ENCODE measurements at places on chromosomes 12 and 14. TPM values are rescaled to one million over a fixed set of nuclear protein-coding genes. Genes with fewer than 3 reads are reported as not detected.

DNA sequence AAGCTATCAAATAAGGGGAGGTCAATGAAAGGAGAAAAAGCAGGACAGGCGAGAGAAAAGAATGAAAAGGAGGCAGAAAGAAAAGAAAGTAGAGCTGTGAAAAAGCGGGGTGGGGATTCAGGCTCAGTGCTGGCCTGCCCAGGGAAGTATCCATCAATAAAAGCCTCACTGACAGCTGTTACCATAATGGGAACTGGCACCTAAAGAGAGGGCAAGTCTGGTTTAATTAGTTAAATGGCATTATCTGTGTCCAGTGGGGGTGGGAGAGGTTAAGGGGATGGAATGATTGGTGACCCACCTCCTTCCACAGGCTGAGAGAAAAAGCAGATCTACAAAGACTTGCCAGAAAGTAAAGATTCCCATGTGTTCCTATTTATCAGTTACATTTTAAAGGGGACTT is 7.4 kb downstream of the SALL2 start:
- no peak overlapping the region for H3K27ac ChIP-seq
- no peak for DNase-seq
- H3K27me3 ChIP-seq, result peaks cover 19% of the 10 kb centered on the region
- H3K36me3 ChIP-seq, result no peaks in the 10 kb centered on the region
- H3K4me3 ChIP-seq, result no peak overlapping the region

DNA sequence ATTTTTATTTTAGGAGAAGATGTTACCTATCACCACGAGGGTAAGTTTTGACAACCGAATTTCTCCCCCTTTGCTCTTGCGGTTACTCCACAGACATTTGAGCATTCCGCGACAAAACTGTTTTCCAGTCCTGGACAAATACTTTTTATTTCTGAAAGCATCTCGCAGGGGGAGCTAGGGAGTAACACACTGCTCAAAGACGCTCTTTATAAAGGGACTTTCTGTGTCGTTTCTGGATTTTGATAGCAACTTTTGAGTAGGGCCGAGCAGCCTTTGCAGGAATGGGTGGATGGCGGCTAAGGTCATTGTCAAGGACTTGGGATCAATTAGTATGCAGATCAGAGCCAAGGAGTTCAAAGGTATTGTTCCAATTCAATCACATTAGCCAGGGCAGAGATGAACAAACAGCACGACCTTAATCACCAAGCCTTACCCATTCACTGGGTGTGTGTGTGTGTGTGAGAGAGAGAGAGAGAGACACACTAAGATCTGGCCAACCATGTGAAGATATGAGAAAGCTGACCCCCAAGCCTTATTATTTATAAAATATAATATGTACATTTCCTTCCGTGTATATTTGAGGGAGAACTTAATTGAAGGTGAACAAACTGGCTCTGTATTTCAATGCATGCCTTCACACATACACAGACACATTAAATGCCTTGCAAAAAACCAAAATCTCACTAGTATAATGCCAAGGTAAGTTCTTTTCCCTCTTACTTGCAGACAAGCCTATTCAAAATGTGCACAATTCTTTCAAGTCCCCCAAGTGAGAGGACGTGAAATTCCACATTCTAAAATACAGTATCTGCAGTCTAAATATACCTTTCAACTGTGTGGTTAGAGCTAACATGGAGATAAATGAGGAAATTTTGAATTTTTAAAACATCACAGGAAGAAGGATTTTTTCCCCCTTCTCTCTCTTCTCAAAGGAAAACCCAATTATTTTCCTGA is 613.8 kb downstream of the VRK1 start:
- H3K4me3 ChIP-seq, result no peak overlapping the region
- no peaks in the 10 kb centered on the region for H3K36me3 ChIP-seq
- no peak overlapping the region for H3K27ac ChIP-seq
- DNase-seq, result no peak

GRCh38 chr12:113044516-113044915 is 12.0 kb upstream of the DTX1 start:
- H3K27me3 ChIP-seq, result peaks cover 18% of the 10 kb centered on the region
- H3K4me1 ChIP-seq, result no peaks in the 10 kb centered on the region
- DNase-seq, result no peak

DNA sequence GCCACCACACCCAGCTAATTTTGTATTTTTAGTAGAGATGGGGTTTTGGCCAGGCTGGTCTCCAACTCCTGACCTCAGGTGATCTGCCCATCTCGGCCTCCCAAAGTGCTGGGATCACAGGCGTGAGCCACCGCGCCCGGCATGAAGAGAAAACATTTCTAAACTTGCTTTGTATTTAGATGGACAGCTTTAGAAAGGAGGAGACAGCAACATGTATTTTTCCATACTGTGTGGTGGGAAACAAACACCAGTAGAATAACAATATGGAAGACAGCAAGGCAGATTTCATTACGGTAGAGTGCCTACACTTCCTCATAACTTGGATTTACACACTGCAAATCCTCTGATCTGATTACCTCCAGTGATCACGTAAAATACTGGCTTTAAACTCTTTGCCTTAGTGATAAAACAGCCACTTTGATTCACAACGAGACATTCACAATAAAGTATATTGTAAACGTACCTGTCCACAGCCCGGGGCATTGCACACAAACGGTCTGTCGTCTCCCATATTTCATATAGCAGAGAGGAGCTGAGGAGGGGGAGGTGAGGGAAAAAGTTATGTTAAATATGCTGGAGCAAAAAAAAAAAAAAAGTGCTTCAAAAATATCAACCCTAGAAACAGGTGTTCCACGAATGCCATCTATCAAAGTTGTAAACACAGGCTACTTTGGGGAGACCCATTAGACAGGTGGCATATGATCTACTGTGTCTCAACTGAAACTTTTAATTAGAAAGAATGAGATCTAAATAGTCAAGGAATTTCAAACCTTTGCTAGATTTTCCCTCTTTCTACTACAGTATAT is 25.5 kb downstream of the ATF7 start:
- no peak overlapping the region for H3K4me3 ChIP-seq
- peaks cover 16% of the 10 kb centered on the region for H3K36me3 ChIP-seq
- DNase-seq, result no peak

DNA sequence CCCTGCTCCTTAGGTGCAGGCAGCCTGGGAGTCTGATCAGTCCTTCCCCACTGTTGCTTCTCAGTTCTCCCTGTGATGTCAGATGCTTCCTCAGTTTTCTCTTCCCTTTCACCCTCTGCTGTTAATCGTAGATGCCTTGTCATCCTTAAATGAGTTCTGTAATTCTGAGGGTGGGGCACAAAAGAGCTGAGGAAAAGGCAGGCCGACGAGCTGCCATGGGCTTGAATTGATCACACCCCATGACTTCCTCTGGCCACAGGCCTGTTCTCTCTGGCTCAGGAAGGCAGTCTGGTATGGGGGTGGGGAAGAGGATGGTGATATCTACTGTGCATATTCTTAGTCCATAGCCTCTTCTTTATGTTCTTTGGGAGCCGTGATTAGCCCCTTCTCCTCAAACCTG is 5.2 kb upstream of the AP1G2 start:
- H3K4me1 ChIP-seq, result peaks cover 36% of the 10 kb centered on the region
- H3K4me3 ChIP-seq, result no peak overlapping the region
- no peak for DNase-seq
- no peaks in the 10 kb centered on the region for H3K36me3 ChIP-seq
- H3K27me3 ChIP-seq, result peaks cover 24% of the 10 kb centered on the region
- no peak overlapping the region for H3K27ac ChIP-seq

GRCh38 chr12:79973801-79974200 is 38.9 kb upstream of the PPP1R12A start:
- H3K27me3 ChIP-seq, result peaks cover 4% of the 10 kb centered on the region
- no peaks in the 10 kb centered on the region for H3K4me1 ChIP-seq
- no peaks in the 10 kb centered on the region for H3K36me3 ChIP-seq
- DNase-seq, result no peak

GRCh38 chr14:65258391-65258790 is 154.1 kb upstream of the FUT8 start:
- H3K4me1 ChIP-seq, result peaks cover 5% of the 10 kb centered on the region
- H3K27ac ChIP-seq, result no peak overlapping the region
- H3K27me3 ChIP-seq, result peaks cover 4% of the 10 kb centered on the region

- no peaks in the 10 kb centered on the region for H3K27me3 ChIP-seq
- peaks cover 4% of the 10 kb centered on the region for H3K4me1 ChIP-seq
- H3K4me3 ChIP-seq, result no peak overlapping the region
- no peak for DNase-seq
- peaks cover 30% of the 10 kb centered on the region for H3K36me3 ChIP-seq
Measured at GRCh38 chr12:131735476-131736445, 24.9 kb downstream of the SFSWAP start.

DNA sequence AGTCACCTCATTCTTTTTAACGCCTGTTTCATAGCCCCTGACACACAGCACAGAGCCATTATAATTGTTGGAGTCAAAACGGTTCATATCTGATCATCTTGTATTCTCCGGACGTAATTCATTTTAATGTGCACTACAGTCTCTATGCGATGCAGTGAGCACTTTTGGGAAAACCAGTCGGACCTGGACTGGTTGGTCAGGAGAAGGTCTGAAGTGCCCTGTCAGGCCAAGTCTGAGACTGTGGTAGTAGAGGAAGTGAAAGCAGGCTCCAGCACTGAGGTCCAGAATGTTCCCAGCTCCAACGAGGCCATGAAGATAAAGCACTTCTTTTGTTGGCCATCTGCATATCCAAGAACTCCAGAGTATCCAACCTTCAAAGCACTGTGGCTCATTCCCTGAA is 117.1 kb upstream of the NCOR2 start:
- H3K27me3 ChIP-seq, result peaks cover 23% of the 10 kb centered on the region
- H3K27ac ChIP-seq, result no peak overlapping the region
- H3K36me3 ChIP-seq, result no peaks in the 10 kb centered on the region
- DNase-seq, result no peak
- no peak overlapping the region for H3K4me3 ChIP-seq

GRCh38 chr14:56659964-56660551 is 80.5 kb downstream of the TMEM260 start:
- no peaks in the 10 kb centered on the region for H3K4me1 ChIP-seq
- no peak overlapping the region for H3K27ac ChIP-seq
- DNase-seq, result no peak
- no peak overlapping the region for H3K4me3 ChIP-seq
- H3K36me3 ChIP-seq, result no peaks in the 10 kb centered on the region

GRCh38 chr14:82047777-82048470 is 514.3 kb upstream of the SEL1L start:
- H3K27ac ChIP-seq, result no peak overlapping the region
- DNase-seq, result no peak
- H3K27me3 ChIP-seq, result no peaks in the 10 kb centered on the region
- H3K36me3 ChIP-seq, result no peaks in the 10 kb centered on the region

DNA sequence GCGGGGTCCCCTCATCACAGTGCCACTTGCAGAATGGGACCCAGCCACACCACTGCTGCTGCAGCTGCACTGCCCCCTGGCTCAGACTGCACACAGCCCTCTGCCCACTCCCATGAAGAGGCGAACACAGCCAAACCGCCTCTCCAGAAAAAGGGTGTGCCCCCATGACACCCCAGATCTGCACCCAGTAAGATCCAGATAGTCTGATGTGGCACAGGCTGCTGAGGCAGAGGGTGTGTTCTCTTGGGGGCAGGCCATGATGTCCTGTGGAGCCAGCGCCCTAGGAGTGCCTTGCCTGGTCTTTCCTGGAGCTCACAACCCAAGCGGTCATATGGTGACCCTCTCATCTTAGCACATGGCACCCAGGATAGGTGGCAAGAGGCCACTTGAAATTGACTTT is 44.4 kb downstream of the SLC8B1 start:
- no peaks in the 10 kb centered on the region for H3K27me3 ChIP-seq
- peaks cover 3% of the 10 kb centered on the region for H3K4me1 ChIP-seq
- no peak for DNase-seq
- no peak overlapping the region for H3K27ac ChIP-seq
- H3K36me3 ChIP-seq, result no peaks in the 10 kb centered on the region

DNA sequence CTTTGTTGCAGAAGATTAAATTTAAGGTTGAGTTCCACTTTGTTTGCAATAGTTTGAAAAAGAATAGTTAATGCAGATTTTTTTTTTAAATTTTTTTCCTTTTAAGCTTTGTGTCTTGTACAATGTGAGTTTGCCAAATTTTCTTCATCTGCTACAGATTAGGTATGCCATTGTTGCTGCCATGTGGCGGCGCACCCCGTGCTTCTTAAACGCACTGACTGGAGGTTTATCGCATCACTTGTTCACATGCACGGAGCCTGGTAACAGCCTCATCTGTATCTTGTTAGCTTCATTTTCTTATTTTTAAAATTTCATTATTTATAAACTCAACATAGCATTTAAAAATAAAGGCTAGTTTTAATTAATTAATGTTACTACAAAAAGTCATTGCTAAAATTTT is 43.5 kb downstream of the ETNK1 start:
- H3K4me1 ChIP-seq, result peaks cover 6% of the 10 kb centered on the region
- H3K4me3 ChIP-seq, result no peak overlapping the region
- DNase-seq, result no peak
- H3K27me3 ChIP-seq, result no peaks in the 10 kb centered on the region
- no peak overlapping the region for H3K27ac ChIP-seq
- H3K36me3 ChIP-seq, result peaks cover 21% of the 10 kb centered on the region

- no peak overlapping the region for H3K4me3 ChIP-seq
- H3K27me3 ChIP-seq, result peaks cover 23% of the 10 kb centered on the region
- H3K36me3 ChIP-seq, result no peaks in the 10 kb centered on the region
- H3K27ac ChIP-seq, result no peak overlapping the region
- no peaks in the 10 kb centered on the region for H3K4me1 ChIP-seq
Measured at GRCh38 chr14:21543521-21543960, 17.4 kb upstream of the SALL2 start.

- H3K4me1 ChIP-seq, result peaks cover 15% of the 10 kb centered on the region
- no peak overlapping the region for H3K27ac ChIP-seq
- H3K27me3 ChIP-seq, result no peaks in the 10 kb centered on the region
- peaks cover 4% of the 10 kb centered on the region for H3K36me3 ChIP-seq
- no peak for DNase-seq
Measured at GRCh38 chr12:46177837-46178608, 90.8 kb downstream of the SLC38A1 start.

DNA sequence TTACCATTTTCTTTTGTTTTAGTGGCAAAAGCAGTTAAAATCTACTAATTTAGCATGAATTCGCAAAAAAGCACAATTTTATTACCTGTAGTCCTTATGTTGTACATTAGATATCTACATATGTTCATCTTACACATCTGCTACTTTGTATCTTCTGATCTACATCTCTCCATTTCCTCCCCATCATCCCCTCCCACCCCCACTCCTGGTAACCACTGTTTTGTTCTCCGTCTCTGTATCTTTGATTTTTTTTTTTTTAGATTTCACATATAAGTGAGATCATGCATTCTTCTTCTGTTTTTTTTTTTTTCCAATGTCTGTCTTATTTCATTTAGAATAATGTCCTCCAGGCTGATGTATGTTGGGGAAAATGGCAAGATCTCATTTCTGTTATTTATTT is 922.7 kb downstream of the VRK1 start:
- peaks cover 18% of the 10 kb centered on the region for H3K36me3 ChIP-seq
- no peaks in the 10 kb centered on the region for H3K27me3 ChIP-seq
- no peak for DNase-seq
- no peak overlapping the region for H3K4me3 ChIP-seq
- no peak overlapping the region for H3K27ac ChIP-seq
- peaks cover 45% of the 10 kb centered on the region for H3K4me1 ChIP-seq

The LAG3 gene
- total RNA-seq, result 320 TPM

The KLRF1 gene
- total RNA-seq, result 0.54 TPM

The FAM90A1 gene
- not detected for total RNA-seq

The RASSF8 gene
- total RNA-seq, result 1.5 TPM

The ASPG gene
- not detected for total RNA-seq

The SMIM41 gene
- not detected for total RNA-seq

The FGD6 gene
- 0.56 TPM for total RNA-seq

The RNASE8 gene
- not detected for total RNA-seq

The NTF3 gene
- not detected for total RNA-seq

Measured in activated CD8-positive, alpha-beta memory T cell treated with anti-CD3 and anti-CD28 coated beads, Interleukin-2, amount 10 ng/mL, durations not matched to agents 7 days and 5 days (primary cell).